ENCODE measurements at places on chromosomes 2 and 18.
A peak's percentile ranks its signal among the peaks of the same experiment; 100 is the strongest.

DNA sequence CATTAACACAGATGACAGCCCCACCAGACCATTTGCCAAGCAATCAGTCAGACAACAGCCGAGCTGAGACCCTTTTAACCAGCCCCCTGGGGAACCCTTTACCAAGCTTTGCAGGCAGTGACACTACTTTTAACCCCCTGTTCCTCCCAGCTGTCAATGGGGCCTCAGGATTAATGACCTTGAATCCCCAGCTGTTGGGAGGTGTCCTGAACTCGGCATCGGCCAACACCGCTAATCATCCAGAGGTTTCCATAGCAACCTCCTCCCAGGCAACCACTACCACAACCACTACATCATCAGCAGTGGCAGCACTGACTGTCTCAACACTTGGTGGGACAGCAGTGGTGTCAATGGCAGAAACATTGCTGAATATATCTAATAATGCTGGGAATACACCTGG, 160.9 kb upstream of the EPC2 start:
- DNase-seq = no peak

- no peak for DNase-seq
Observed at GRCh38 chr2:122180972-122181371, 425.5 kb downstream of the TSN start.

DNA sequence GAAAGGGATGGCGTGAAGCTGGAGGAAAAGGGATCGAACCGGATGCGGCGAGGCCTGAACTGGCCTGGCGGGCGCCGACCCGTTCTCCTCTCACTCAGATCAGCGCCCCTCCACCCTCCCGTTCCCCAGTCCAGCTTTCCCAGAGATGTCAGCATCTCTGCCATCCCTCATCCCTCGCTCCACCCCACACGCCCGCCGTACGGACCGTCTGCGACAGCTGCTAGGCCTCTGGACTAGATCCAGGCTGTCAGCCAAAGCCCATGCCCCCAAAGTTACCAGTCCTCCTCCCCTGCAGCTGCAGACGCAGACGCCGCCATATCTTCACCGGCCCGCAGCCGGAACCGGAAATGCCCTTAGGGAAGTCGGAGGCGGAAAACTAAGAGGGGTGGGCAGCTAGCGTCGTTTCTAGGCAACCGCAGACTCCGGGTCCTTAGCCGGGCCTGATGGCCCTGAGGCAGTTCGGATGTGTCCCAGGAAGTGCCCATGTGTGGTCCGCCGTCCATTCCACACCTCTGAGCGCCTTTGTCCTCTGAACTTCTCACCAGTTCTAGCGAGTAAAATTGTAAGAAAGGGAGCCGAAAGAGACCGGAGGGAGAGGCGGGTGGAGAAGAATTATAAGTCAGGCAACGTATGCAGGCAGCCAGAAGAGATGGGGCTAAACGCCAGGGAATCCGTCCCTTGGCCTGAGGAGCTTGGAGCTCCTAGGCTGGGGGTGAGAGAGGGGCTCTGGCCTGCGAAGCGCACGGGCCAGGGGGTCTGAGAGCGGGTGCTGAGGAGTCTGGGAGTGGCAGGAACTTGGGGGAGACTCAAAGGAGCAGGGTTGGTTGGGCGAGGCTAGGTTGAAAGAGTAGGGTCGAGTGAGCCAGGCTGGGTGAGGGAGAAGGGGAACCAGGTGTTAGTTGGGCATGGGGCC, at the start of the genes RNF25 and STK36:
RNF25 (minus strand) TSS at position 349 of the 913 bp plus-strand sequence; CDS start at position 317, 32 bp downstream.
STK36 (plus strand) TSS at position 433 of the 913 bp plus-strand sequence. CDS start 744 bp downstream, outside the sequence.
- peak; percentile 62 for DNase-seq

DNA sequence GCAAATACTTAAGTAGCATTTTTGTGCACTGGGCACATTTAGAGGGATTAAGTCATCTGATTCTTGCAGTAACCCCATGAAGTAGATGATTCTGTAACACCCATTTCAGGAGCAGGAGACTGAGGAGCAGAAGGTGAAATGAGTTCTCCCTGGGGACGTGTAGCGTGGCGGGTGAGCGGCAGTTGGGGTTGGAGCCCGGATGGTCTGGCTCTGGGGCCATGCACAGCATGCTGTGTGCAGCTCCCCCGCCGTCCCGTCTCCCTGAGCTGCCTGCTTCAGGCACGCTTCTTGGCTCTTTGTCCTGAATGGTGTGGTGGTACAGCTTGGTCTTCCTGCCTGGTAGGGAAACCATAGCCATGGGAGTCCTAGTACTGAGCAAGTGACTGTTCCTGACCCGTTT, 32.4 kb downstream of the INPP4A start:
- no peak for DNase-seq

DNA sequence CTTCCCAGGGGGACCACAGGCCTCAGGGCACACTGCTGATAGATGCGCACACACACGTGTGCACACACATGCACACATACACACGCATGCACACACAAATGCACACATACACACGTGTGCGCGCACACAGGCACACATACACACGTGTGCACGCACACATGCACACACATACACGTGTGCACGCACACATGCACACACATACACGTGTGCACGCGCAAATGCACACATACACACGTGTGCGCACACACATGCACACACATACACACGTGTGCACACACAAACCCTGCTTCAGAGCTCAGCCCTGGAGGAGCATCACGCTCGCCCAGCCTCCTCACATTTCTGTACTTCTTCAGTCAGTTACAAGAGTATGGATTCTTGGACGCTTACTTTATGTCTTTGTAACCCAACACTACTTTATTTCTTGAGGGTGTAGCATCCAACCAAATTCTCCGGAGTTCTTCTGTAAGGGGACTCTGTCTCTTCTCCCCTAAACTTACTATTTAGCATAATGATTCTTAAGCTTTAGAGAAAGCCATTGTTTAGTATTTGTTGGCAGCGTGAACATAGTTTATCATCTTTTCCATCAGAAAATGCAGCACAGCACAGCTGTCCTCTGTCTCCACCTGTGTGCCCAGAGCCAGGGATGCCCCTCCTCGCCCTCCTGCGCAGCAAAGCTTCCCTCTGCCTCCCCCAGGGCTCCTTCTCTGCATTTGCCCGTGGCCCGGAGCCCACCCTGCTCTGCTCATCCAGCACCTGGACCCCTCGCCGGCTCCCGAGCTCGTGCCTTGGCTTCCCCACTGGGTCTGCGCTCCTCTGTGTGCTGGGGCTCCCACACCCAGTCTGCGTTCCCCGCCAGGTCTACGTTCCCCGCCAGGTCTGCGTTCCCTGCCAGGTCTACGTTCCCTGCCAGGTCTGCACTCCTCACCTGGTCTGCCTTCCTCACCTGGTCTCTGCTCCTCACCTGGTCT, 74.4 kb upstream of the CTDP1 start:
- no peak for DNase-seq

Measured in retinal pigment epithelial cell (primary cell).